ENCODE measurements at places on chromosomes 5 and 9.
A peak's percentile ranks its signal among the peaks of the same experiment; 100 is the strongest.

GRCh38 chr9:17810728-17811571 is 232.1 kb downstream of the SH3GL2 start:
- DNase-seq, result peak; percentile 57

DNA sequence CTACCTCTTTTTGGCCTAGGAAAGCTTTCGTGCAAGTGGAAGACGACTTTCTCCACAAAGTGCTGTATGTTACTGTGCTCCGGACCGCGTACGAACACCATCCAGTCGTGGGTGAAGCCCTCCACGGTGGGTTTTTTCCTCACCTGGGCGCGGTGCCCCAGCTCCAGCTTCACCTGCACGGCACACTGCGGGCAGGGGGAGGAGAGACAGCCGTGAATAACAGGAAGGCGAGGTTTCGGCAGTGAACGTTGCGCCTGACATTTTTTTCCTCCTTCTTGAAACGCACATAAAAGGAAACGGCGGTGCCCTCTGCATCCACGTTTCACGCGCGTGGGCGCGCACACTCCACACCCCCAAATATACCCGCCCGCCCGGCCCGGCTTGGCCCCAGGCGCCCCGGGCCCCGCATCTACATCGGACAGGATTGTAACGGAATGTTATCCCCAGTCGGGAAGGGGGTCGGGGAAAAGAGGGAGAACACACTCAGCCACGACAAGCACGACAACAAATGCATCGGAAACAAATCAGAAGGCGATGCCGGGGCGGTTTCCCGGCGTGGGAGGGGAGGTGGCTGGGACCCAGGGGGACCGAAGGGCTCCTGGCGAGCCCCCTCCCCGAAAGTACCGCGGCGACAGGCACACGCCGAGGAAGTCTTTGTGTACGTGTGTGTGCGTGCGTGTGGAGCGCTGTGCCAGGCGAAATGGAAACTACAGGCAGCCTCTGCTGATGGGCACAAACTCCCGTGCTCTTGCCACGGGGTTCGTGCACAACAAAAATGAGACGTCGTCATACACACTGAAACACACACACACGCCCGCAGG is 1.4 kb downstream of the MLLT3 start:
- peak; percentile 23 for DNase-seq

DNA sequence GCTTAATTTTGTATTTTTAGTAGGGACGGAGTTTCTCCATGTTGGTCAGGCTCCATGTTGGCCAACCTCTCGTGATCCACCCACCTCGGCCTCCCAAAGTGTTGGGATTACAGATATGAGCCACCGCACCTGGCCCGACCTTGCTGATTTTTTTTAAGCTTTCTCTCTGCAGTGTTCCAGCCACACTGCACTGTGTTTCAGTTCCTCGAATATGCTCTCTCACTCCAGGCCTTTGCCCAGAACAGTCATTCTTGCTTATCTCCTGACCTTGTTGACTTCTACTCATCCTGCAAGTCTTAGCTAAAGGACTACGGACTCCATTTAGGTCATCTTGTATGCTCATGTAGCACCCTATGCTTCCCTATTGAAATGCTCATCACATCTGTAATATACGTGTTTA is 3.3 kb downstream of the SNAPC3 start:
- DNase-seq, result no peak

DNA sequence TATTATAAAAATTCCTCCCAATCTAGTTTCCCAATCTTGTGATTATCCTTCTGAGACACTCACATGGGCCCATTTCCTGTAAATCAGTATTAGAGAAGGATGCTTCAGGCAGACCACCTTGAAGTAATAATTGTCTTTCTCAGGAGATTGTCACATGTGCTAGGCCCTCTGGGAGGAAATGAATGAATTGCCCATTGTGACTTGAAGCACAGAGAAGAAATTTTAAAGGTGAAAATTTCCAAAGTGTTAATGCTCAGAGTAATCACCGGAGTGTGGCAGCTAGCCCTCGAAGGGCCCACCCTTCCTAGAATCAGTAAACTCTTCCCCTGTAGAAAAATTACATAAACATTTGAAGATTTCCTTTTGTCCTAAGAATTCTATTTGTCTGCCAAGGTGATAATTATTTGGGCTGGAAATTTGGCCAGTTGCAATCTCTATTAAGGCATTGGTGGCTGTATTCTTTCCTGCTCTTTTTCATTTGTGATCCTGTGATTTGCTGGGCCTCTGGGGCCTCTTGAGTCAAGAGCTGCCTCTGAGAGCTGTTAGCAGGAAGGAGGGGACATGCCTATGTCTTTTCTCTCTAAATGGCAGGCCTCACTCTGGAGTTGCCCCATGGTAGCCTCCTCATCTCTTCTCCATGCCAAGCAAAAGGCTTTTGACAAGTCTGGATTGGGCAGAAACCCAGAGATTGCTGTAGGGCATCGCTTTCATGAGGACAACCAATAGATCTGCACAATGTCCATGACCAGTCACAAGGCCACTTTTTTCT is 371.5 kb upstream of the ACTBL2 start:
- no peak for DNase-seq

- no peak for DNase-seq
Measured at GRCh38 chr5:55913466-55914413, 62.6 kb downstream of the IL31RA start.

DNA sequence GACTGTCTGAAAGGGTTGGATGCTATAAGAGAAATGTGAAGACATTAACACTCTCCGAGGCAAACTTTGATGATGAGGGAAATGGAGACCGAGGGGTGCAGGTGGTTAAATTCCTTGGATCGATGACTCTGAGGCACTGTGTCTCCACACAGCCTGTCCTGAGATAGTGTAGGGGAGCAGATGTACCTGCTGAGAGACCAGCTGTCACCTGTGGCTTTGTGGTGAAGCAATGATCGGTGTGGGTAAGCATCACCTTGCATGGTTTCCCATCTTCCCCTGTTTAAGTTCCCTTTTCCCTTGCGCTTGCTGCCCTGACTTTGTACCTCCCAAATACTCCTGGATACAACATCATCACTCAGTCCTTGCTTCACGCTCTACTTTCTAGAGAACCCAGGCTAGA is 9.8 kb upstream of the MIER3 start:
- no peak for DNase-seq

DNA sequence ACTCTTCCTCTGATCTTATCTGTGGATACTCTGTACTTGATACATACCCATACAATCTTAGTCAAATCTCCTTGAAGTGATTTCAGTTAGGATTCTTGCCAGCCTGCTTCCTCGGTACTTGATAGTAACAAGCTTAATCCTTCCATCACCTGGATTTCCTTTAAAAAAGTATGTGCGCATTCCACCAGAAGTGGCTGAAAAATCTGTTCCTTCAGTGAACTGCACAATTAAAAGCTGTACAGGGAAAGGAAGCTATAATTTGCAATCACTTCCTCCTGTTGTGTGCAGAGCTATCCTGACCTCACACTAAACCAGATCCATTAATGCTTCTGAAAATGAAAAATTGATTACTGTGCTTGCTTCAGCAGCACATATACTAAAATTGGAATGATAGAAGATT is 47.3 kb downstream of the PWWP2A start:
- no peak for DNase-seq

DNA sequence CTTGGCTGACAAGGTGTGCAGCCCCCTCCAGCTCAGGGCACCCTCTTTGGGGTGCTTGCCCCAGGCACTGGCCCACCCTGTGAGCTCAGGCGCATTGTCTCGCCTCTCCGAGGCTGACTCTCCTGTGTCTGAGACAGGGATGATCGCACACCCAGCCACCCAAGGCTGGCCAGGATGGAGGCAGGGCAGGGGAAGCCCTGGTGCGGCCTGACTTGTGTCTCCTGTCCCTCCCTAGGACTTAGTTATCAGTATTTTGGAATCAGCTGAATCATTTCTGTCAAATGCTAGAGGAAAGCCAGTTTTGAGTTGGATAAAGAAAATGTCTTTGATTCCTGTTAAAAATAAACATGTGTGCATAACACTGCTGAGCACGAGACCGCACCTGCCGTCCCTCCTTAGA is 2.5 kb upstream of the DBH start:
- no peak for DNase-seq

GRCh38 chr5:56412601-56413379 is 179.7 kb upstream of the ANKRD55 start:
- DNase-seq, result no peak

DNA sequence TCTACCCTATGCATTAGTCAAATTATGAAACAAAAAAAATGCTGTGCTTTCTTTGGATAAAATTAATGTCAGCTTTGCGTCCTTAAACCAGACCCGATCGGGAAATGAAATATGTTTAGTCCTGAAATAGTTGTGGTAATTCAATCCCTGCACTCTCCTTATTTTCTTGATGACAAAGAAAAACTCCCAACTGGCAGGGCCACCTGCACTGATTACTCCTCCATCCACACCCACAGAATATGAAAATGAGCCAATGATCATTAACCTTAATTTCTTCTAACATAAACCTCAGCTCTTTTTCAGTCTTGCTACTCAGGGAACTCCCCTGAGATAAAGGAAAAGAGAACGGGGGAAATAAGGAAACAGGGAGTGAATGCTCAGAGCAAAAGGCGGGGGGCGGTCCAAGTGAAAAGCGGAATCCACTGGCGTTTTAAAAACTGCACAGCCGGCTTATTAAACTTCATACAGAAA is 245.3 kb downstream of the BNC2 start:
- no peak for DNase-seq

DNA sequence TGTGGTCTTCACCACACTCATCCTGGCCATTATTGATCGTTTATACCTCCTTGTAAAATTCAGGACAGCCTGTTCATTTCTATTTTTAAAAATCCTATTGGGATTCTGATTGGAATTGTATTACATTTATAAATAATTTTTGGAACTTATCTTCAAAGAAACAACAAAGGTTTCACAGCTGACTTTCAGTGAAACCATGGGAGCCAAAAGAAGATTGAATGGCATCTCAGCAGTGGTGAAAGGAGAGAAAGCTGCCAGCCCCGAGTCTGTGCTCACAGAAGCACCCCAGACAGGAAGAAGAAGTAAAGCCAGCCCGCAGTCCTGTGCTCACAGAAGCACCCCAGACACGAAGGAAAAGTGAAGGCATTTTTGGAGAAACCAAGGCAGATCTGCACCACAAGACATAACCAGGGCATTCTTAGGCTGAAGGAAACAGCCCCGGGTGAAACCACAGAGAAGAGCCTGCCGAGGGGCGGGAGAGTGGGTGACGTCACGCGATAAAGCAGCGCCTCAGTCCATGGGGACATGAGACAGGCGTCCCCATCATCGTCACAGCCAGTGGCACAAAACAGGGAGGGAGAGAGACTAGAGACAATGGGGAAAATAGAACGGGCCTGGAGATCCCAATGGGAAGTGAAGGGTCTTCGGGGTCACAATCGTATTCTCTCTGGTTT is 42.5 kb upstream of the SLC9A3 start:
- no peak for DNase-seq

DNA sequence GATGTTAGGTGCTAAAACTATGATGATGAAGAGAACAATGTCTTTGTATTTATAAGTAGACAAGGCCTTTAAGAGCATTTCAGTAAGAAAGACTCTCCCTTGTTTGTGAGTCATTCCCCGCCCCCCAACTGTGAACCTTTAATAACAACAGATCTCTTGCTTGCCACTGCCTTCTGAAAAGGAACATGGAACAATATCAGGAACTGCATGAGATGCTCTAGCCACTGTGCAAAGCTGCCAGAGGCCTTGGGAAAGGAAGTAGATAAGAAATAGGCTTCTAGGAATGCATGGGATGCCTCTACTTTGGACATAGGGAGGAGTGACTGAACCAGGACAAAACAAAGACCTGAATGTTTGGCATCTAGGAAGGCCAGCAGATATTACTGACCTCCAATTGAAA is 296.1 kb upstream of the MPDZ start:
- no peak for DNase-seq

- no peak for DNase-seq
Measured at GRCh38 chr5:179680780-179681401, at the start of gene CBY3. TSS of gene CBY3 (minus strand) at chr5:179681034. CDS start at chr5:179680918, 116 bp downstream.

DNA sequence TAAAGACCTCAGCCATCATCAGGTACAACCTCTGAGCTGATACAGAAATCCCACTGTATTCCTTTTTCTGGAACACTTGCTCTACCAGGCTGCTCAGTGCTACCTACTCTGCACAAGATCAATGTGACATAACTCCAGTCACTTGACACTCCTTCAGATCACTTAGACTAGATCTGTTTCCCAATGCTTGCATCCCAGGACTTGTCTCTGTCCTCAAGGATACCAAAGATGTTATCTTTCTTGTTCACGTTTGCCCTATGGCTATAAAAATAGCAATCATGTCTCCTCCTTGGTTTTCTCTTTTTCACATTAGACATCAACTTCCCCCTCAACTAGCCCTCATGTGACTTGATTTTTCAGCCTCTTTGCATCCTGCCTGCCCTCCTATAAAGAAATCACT is 188.1 kb upstream of the PTGER4 start:
- DNase-seq, result no peak

DNA sequence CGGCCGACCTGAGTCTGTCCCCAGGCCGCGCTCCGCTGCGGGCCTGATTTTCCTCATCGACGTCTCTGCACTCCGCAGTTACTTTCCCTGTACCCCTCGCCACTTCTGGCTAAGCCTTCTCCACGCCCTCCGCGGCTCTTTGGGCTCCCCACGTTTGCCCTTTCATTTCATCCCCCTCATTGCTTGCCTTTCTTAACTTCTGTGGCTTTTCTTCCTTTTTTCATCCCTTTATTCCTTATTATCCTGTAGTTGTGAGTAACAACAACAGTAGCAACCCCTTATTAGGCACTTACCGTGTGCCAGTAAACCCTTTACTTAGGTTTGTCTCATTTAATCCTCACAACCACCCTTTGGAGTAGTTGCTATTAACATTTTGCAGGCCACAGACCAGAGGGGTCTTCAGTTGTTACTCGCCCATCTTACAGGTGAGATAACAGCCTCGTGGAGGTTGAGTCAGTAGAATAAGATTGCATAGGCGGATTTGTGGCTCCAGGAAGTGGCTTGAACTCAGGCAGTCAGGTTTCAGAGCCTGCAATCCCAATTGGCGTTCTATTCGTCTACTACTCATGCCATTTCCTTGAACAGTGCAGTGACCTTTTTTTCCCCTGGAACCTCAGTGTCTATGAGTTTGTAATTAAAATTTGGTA is 724 bp downstream of the TCERG1 start:
- peak; percentile 90 for DNase-seq

DNA sequence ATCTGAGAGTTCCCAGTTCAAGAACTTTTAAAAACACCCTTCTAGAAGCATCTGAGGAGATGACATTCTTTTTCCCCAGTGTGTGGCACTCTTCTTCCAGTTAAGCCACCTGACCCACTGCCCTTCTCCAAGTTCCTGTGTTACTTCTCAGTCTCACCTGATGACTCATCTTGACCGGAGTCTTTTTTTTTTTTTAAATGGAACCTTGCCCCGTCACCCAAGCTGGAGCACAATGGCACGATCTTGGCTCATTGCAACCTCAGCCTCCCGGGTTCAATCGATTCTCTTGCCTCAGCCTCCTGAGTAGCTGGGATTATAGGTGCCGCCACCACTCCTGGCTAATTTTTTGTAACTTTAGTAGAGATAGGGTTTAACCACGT is 224.1 kb upstream of the DAB2 start:
- DNase-seq, result peak; percentile 70

All from RKO (cell line).